Stimulated activated CD8-positive, alpha-beta memory T cell treated with anti-CD3 and anti-CD28 coated beads, Interleukin-4, amount 100 ng/mL, for 1 hour (primary cell): ENCODE measurements at places on chromosomes 6 and 20.

- no peak for DNase-seq
Observed at GRCh38 chr6:63530182-63530581, 42.1 kb upstream of the LOC128125822 start.

- no peak for DNase-seq
Observed at GRCh38 chr6:46876126-46876525, 45.6 kb downstream of the ADGRF5 start.

DNA sequence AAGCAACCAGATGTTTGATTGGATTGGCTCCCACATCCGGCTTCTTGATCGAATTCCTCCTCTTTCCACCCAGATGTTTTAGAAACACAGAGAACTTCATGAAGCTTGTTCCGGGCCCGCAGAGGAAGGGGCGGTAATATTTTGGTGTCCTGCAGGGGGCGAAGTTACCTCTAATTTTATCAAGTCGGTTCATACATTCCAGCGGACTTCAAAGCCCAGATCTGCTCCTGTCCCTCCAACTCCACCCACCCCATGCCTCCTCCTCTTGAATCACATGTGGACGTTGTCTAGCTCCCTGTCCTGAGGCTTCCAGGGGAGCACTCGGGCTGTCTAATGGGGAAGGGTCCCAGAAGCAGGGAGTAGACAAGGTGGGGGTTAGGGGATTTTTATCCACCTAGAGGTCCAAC is 2.9 kb upstream of the BMP6 start:
- peak; percentile 9 for DNase-seq

- DNase-seq, result no peak
Observed at GRCh38 chr6:11685481-11686093, 93.0 kb downstream of the ADTRP start.

GRCh38 chr6:149354009-149354408 is 36.5 kb downstream of the TAB2 start:
- no peak for DNase-seq

- no peak for DNase-seq
Observed at GRCh38 chr6:110491644-110492317, 15.4 kb upstream of the SLC22A16 start.

DNA sequence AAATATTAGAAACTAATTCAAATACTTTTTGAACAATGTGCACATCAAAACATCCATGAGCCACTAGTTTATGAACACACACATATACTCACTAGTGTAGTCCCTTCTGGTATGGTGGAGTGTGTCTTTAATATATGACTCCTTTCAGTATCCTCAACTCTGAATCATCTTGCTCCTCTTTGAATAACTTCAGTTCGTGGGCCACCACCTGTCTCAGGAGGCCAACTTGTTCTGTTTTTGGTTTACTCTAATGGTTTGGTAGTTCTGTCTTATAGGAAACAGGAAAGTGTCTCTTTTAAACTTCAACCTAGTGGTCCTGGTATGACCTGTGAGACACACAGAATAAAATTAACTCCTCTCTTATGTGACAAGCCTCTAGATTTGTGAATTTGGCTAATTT is 55.6 kb downstream of the ZNF292 start:
- no peak for DNase-seq

GRCh38 chr6:169536446-169537170 is 165.2 kb downstream of the WDR27 start:
- DNase-seq, result no peak

DNA sequence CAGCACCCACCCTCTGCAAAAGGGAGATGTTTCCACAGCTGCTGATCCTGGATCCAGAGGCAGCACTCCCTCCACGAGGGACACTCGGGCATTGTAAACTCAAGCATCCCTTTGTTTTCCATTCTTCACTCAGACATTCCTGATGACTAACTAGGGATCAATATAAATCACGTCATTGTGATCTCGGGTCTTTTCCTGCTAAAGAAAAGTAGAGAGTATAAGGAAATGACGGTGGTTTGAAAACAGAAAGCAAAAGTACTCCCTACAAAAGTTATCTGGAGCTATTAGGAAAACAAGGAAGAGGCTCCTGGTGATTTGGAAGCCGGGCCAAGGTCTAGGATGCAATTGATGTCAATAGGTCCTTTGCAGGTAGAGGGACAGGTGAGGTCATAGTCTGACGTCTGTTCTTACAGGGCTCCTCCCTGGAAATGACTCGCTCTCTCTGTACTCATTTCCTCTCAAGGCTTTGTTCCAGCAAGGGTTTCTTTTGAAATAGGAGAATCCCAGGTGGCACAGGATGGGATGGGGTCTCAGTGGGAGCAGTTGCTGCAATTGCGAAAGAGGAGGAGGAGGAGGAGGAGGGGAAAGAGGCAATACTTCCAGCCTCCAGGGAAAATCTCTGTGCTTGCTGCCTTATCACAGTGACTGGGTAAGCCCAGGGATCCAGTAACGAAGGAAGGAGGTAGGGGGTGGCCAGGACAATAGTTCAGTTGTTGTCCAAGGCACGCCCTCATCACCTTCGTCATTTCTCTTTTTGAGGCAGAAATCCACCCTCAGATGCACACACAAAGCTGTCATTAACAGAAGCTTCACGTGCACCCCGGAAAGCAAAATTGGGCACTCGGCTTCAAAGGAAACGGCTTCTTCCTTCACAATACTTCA is 222.8 kb downstream of the LY86 start:
- no peak for DNase-seq

- DNase-seq, result no peak
Observed at GRCh38 chr6:112665114-112665513, 318.0 kb downstream of the RFPL4B start.

GRCh38 chr6:9612489-9612888 is 802.4 kb downstream of the TFAP2A start:
- no peak for DNase-seq

DNA sequence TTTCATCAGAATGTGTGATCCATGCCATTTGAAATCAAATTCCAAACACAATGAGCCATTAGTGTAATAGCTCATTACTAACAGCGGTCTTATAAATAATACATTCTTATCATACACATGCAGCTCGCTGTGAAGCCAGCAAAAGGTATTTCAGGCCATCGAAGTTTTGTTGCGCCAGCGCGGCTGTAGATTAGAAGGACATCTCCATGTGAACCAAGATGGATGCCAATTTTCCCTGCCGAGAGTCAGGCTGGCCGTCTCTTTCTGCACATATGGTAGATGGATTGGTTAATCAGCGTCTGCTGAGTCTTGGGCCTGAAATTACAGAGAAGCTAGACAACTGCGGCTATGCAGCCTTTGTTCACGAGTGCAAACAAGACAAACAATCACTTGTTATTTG is 44.1 kb downstream of the CFAP61 start:
- DNase-seq, result no peak

- no peak for DNase-seq
Observed at GRCh38 chr6:10411131-10411970, 3.5 kb downstream of the TFAP2A start.

DNA sequence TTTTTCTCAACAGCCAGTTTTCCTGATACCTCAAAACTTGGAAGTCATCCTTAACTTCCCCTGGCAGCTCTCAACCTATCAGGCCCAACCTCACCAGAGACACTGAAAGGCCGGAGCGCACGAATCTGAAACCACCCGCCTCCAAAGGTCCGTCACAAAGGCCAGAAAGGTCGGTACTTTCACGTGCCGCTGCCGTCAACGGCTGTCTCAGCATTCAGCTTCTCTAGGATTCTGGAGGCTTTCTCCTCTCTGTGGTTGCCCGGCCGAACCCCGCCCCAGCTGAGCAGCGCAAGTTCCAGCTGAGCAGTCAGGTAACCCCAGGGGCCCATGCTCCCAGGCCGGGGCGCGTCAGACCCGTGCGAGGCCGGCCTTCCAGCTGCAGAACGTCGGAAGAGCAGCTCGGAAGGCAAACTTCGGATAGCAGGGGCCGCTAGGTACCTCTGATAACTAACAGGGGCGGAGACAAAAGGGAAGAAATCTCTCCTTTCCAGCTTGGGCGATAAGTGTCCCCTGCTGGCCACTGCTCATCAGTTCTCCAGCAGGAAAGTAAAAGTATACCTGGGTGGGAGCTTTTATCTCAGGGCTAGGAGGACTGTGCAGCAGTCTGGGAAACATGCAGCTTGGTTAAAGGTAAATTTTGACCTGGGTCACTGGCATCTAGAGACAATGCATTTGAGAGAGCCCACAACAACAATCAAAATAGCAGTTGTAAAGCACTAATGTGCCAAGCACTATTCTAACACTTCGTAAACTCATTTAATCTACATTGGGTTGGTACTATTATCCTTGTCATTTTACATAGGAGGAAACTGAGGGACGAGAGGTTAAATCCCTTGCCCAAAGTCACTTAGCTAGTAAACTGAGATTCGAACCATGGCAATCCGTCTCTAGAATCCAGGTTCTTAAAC is 16.1 kb downstream of the ZSCAN12 start:
- no peak for DNase-seq

GRCh38 chr6:167892835-167893815 is 66.4 kb downstream of the AFDN start:
- no peak for DNase-seq

DNA sequence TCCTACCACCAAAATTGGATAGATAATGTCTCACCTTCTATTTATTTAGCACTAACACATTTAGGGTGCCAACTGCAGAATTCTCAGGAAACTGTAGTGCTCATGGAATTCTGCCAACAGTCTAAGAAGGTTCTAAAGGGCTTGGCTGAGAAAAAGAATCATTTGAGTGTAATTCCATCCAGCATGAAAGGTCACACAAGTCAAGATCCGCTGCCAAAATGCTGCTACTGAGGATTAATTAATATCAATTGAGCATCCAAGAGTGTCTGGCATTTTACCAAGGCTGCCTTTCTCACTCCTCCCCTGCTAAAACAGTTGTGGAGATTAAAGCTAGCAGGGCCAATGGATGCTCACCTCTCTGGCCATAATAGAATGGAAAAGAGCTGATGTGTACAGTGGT is 112.7 kb downstream of the FHL5 start:
- no peak for DNase-seq
